ENCODE measurements at places on chromosomes 7 and 10.

- ATAC-seq, result no peak
Measured at GRCh38 chr7:20578257-20578771, 37.2 kb upstream of the ABCB5 start.

GRCh38 chr7:130463553-130464434 is 23.0 kb upstream of the CEP41 start:
- ATAC-seq, result no peak

- no peak for ATAC-seq
Measured at GRCh38 chr7:93651603-93652159, 77.2 kb upstream of the CALCR start.

DNA sequence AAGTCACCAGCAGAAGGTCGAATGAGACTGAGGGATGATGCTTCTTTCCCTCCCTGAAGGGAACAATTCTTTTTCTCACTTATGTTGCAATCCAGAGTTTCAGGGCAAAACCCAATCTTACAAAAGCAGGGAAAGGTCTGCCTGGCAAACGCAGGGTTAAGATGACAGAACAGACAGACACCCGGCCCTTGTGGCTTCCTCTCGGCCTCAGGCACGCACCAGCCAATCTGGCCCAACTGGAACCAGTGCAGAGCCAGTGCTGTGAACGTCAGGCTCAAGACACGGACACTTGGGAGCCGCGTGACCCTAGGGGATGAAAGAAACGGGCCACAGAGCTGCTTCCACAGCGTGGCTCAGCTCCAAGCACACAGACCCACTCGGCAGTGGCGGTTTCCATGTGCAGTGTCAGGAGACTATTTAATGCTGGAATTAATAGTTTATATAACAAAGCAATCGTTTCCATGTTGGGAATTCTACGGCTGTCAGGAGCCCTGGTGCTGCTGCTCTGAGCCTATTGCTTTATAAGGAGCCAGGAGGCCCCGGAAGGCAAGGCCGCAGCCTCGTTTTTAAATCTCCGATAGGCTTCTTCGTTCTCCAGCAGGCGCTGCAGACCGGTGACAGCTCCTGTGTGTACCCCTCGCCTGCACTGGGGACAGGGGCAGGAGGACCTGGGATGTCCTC is 198.4 kb downstream of the DIP2C start:
- no peak for ATAC-seq

DNA sequence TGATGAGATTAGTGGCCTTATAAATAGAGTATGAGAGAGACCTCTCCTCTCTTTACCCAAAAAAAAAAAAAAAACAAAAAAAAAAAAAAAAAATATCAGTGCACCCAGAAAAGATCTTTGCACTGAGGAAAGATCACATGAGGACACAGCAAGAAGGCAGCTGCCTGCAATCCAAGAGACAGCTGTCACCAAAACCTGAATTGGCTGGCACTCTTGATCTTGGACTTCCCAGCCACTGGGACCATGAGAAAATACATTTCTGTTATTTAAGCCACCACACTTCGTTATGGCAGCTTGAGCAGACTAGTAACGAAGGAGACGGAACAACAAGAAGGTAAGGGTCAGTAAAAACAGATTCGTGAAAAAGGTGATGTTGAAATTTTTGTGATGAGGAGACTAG is 47.0 kb downstream of the TMEM106B start:
- ATAC-seq, result no peak

DNA sequence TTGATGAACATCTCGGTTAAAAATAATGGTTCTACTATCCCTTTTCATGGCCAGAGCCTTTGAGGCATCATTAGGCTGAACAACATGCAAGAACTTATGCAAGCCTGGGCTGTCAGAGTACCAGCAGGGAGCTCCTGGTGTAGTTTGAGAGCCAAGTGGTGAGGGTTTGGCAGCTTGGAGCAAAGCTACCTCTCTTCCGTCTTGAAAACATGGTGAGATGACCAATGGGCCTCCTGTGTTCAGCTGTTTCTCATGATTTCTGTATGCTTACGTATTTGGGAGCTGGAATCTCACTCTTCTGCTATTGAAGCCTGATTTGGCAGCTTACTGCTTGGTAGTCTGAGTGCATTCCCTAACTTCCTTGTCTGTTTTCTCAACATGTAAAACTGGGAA is 150.4 kb downstream of the CXCL12 start:
- ATAC-seq, result no peak
